HepG2 (cell line): ENCODE measurements at places on chromosomes 7 and 10. TPM values are rescaled to one million over a fixed set of nuclear protein-coding genes. Genes with fewer than 3 reads are reported as not detected.

The TMEM213 gene
- not detected in 2 replicates for total RNA-seq

The CD36 gene
- total RNA-seq, result 3.4 and 4.8 TPM in 2 replicates

The TWIST1 gene
- not detected in 2 replicates for total RNA-seq

DNA sequence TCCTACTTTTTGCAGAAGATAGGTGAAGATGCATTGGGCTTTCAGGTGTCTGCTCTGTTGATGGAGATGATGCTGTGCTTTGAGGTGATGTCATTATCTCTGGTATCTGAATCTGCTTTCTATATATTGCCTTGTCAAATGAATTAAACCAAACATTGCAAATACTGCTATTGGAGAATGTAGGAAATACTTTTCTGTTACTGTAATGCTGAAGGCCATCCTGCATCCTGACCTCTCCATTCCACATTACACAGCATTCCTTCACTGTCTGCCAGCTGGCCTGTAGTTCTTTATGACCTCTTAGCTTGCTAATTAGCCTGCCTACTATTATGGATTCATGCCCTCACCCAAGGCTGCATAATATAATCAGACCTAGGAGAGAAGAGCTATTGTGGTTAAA is 73.2 kb downstream of the VCL start:
- no peak for DNase-seq

DNA sequence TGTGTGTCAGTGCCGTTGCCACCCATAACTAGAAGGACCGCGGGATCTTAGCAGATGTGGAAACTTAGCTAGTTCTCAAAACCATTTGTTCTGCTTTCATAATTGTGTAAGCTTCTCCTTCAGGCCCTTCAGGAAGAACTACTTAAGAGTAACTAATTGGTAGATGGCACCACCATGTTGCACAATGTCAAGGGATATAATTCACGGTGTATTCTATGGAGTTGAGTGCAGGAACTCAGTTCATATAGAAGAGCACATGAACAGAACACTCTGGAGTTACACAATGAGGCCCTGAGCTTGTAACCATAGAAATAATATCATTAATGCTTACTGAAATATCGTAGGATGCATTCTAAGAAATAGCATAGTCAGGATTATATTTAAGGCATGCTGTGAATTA is 126.5 kb upstream of the GAD2 start:
- no peak for DNase-seq

DNA sequence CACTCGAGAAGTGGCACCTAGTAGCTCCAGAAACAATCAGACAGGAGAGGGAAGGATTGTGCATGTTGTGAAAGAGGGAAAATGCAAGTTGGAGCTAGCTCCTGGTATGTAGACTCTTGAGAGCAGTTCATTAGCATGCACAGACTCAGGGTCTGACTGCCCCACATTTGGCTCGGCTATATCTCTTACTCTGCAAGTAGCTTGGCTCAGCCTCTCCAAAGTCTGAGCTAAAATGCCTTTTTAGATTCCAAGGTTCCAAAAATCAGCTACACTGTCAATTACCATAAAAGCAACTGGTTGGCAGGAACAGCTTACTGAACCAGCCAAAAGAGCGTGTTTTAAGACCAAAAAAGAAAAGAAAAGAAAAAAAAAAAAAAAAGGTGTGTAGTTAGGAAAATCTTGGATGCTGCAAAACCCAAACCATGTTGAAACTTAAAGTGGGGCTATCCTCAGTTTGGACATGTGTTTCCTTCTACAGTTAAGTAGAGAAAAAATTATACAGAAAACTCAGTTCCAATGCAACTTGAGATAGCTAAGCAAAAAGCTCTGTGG is 65.5 kb downstream of the MKX start:
- DNase-seq, result no peak

GRCh38 chr10:451021-451471 is 238.4 kb downstream of the DIP2C start:
- no peak for DNase-seq
